ENCODE measurements at places on chromosomes 11 and 22. TPM values are rescaled to one million over a fixed set of nuclear protein-coding genes. Genes with fewer than 3 reads are reported as not detected.

Gene JAML
- 3.1 TPM for polyA plus RNA-seq

DNA sequence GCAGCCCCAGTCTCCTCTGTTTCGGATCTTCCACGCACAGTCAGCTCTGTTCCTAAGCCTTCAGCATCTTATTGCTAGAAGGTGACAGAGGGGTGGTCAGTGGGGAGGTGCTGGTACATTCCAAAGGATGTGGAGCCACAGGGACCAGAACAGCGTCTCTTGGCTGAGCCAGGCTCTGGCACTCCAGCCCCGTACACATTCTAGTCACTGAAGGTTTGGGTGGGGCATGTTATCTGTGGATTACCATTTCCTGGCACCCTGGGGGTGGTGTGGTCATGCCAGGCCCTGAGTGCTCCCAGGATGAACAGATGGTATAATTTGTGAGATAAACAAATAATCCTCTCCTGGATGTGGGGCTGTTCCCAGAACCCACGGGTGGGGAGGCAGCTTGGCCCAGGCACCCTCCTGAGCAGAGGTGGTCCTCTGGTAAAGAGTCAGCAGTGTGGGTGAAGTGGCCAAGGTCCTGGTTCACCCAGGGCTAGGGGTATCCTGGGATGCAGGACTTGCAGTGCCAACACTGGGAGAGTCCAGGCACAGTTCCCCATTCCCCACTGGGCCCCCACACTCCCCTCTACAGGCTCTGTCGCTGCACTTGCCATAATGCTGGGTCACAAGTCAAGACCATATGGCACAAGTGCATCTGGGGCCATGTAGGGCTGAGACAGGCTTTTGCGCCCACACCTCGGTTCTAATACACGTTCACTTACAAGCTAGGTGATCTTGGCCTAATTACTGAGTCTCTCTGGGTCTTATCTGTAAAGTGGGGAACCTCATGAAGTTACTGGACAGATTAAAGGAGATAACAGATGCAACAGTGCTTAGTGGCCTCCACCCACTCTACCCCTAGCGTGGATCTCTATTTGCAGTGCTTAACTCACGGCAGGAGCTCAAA, 33.0 kb downstream of the DKK3 start:
- no peak for DNase-seq

DNA sequence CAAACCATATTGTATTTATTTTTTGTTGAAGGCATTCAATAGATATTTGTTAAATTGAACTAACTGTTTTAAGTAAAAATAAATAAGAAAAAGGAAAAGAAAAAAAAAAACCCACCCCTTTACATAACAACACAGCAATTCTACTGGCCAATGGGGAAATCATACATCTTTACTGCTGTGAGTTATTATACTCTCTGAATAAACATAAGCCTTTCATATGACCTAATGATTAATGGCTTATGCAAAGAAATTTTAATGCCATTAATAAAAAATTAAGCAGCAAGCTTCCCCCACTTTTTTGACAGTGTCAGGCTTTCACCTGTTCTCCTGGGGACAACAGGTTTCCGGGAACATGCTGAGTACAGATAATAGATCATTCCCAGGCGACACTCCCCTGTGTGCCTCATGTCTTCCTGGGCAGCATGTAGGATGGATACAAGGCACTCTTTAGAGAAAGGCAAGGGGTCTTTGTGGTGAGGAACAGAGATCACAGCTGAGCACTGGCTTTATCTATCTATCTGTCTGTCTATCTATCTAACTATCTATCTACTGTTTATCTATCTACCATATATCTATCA, 676.0 kb downstream of the NTM start:
- no peak for DNase-seq

DNA sequence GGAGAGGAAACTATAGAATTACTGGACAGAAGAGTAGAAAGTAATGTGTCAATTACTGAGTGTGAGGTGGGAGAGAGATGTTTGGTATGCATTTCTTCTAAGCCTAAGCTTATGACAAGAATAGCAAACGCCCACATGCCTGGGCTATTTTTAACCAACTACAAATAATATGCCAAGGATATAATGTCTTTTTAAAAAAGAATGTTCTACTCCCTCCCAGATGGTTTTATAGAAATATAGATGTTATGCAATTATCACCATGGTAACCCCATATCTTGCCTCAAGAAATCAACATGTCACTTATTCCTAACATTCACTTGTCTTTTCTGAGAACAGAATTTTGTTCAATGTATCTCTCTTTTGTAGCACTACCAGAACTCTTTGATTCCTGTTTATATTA, 996.7 kb upstream of the CHORDC1 start:
- peak; percentile 57 for DNase-seq
